Osteoblast (primary cell): ENCODE measurements at places on chromosomes 12 and 14. TPM values are rescaled to one million over a fixed set of nuclear protein-coding genes. Genes with fewer than 3 reads are reported as not detected.

The ITGA7 gene
- 22.4 and 24.8 TPM in 2 replicates for total RNA-seq

The KRT71 gene
- total RNA-seq: not detected in 2 replicates

The BICDL1 gene
- total RNA-seq: not detected in 2 replicates

The EPYC gene
- 1.8 TPM in 2 replicates for total RNA-seq

The NRL gene
- 1.5 and 1.8 TPM in 2 replicates for total RNA-seq

GRCh38 chr14:74733221-74733620 is 20.3 kb downstream of the FCF1 start:
- DNase-seq: no peak
- H3K36me3 ChIP-seq: peaks cover 33% of the 10 kb centered on the region
- no peak overlapping the region for H3K27ac ChIP-seq
- peaks cover 5% of the 10 kb centered on the region for H3K4me1 ChIP-seq
- no peak overlapping the region for H3K4me3 ChIP-seq
- H3K27me3 ChIP-seq: no peaks in the 10 kb centered on the region

GRCh38 chr14:89415159-89415558 is 1.9 kb downstream of the FOXN3 start:
- no peak for DNase-seq
- peaks cover 12% of the 10 kb centered on the region for H3K4me1 ChIP-seq
- peak overlapping the region; percentile 87 for H3K27ac ChIP-seq
- peak overlapping the region; percentile 87 for H3K4me3 ChIP-seq
- H3K27me3 ChIP-seq: no peaks in the 10 kb centered on the region
